GM03348 (cell line): ENCODE measurements at places on chromosomes 7 and 10.

- DNase-seq, result no peak
These were observed 32.4 kb downstream of the BLVRA start for GRCh38 chr7:43790834-43791233.

DNA sequence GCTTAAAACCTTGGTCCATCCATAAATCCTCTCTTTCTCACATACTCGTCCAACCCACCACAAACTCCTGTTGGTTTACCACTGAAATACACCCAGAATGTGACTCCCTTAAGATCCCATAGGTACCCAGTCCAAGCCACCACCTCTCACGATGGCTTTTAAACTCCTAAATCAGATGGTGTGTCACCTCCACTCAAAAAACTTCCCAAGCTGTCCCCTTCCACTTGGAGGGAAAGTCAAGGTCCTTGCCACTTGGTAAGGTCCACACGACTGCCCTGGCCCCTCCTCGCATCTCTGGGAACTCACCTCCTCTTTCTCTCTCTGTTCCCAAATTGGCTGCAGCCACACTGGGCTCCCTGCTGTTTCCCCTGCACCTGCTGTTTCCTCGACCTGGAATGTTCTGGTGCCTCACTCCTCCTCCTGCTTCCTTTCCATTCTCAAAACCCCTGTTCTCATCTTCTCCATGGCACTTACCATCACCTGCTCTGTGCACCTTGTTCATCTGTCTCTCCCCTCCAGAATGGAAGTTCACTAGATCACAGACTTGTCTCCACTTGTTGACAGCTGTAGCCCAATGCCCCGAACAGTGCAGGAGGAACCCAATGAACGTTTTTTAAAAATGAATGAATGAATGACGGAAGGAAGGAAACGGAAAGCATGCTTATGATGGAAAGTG, 23.0 kb downstream of the ZFAND2A start:
- no peak for DNase-seq

DNA sequence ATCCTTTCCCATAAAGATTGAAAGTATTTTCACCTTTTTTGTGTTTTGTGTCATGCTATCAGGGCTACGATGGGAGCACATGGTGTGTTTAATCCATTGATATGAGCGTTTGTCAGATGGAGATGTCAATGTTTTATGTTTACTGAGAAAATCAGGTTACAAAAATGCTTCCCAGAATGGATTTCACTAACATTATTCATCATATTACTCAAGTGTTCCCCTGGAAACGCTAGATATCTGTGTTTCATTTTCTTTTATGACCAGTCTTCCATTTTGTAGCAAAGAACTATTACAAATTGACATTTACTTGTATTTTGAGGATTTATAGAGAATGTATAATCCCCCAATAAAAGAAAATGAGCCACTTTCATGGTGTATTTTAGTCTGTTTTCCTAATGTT, 293.5 kb upstream of the AKR1E2 start:
- DNase-seq, result peak; percentile 69

- DNase-seq, result no peak
These were observed 18.9 kb upstream of the MYL7 start for GRCh38 chr7:44159824-44160630.

- no peak for DNase-seq
These were observed 1.8 kb downstream of the TLX1 start for GRCh38 chr10:101132636-101133473.

GRCh38 chr7:92625617-92626016, 35.4 kb upstream of the FAM133B start:
- no peak for DNase-seq

GRCh38 chr7:84193747-84194146, 842 bp downstream of the SEMA3A start:
- no peak for DNase-seq

GRCh38 chr10:33612551-33612950, 278.1 kb upstream of the NRP1 start:
- peak; percentile 81 for DNase-seq

DNA sequence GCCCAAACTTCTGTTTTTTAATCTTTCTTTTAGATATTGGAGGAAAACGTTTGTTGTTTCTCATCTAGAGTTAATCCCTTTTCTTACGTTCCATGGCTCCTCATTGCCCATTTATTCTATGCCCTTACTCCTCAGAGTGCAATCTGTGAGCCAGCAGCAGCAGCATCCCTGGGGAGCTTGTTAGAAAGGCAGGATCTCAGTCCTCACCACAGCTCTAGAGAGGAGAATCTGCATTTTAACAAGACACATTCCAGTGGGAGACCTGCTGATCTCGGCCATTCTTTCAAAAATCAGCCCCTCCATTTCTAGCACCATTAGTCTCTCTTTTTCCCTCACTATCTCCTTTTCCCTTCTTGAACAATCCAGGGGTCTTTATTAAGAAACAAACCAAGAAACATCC, 84.4 kb upstream of the NOBOX start:
- no peak for DNase-seq

DNA sequence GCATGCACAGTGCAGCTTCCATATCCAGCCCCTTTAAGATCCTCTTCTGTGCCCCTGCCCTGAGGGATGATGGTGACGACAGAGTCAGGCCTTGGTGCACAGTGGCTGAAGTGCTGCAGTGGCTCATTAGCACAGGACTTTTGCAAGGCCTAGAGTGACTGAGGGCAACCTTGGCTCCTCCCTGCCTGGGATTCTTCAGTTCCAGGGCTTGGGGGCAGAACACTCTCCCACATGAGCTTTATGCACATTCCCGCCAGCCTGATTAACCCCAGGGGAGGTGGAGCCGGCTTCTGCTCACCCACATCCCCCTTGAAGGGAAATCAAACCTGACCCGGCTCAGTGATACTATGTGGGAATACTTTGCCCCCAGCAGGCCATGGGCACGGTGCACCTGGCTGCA, 253.4 kb downstream of the GALNT17 start:
- no peak for DNase-seq

GRCh38 chr7:115019882-115020605, 98.2 kb downstream of the MDFIC start:
- DNase-seq, result no peak

- no peak for DNase-seq
These were observed 716.7 kb downstream of the CCSER2 start for GRCh38 chr10:85045046-85045445.

DNA sequence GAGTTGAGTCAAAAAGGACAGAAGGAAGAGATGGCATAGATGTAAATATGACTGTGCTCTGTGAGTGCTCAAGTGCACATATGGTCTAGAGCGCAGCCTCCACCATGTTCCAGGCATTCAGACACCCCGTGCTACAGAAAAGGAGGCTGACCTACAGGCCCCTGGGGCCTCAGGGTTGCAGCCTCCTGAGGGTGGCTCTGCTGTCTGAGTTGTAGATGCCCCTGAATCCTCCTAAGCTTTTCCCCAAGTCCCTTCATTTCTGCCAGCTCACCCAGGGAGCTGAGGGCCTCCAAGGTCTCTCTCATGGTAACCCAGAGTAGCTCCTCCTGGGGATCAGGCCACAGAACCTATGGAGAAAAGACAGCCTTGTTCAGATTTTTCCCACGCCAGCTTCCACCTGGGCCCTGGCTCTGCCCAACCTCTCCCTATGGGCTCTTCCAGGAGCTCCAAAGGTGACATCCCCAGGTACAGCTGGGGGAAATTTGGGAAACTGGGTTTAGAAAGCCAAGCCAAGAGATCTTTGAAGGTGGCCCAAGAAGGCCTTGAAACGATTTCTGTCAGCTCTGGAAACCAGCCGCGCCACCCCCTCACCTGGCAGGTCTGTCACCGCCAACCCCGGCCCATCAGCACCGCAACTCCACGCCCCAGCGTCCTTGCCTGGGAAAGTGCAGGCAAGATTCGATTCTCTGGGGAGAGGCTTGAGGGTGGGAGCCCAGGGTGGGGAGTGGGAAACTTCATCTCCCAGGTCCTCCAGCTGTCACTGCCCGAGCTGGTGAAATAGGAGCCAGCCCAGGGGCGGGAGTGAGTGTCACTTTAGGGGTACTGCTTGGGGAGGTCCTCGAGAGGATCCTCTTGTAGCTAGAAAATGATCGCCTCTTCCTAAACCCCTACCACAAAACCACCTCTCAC, 2.4 kb downstream of the ZNF467 start:
- DNase-seq, result no peak

DNA sequence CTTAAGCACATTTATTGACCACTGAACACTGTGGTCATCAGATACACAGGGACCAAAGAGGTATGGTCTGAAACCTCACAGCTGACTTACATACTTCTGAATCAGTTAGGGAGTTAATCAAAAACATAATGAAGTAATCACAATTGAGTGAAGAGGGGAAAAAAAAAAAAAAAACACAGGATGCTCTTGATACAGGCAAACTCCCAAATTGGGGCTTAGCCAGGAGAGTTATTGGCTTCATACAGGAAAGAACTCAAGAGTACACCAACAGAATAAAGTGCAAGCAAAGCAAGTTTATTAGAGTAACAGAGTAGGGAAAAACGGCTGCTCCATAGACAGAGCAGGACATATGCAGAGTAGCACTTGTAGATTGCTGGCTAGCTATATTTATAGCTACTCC, 917.0 kb downstream of the CNTNAP2 start:
- DNase-seq, result no peak

DNA sequence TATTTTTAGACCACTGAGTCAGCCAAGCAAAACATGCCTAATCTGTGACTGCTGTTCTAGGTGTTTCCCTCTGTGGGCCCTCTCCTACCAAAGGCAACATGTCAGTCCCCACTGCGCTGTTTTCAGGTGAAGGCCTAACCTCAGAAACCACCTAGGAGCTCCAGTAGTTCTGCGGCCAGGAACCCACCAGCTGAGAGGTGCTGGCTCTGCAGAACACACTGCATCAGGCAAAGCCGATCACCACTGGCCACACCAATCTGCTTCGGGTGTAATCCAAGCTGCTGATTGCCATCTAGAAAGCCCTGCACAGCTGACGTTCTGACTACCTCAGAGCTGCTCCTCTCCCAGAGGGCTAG, 14.9 kb downstream of the CAMK2G start:
- no peak for DNase-seq

DNA sequence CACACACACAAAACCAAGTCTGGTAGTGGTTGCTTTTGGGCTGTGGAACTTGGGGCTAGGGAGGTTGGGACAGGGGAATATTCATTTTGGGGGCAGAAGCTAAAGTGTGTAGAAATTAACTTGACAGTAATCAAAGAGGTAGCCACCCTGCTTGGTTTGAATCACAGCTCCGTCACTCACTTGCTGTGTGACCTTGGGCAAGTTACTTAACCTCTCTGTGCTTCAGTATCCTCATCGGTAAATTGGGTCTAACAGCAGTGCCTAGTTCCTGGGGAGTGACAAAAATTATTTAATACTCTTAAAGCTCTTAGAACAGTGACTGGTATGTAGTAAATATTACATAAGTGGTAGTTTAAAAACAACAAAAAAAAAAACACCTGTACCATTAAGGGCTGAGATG, 489.8 kb downstream of the SDK1 start:
- DNase-seq, result no peak

- DNase-seq, result peak; percentile 60
These were observed 8.0 kb downstream of the RSU1 start for GRCh38 chr10:16809074-16809718.

GRCh38 chr7:786472-787255, 45.6 kb upstream of the SUN1 start:
- peak; percentile 93 for DNase-seq

DNA sequence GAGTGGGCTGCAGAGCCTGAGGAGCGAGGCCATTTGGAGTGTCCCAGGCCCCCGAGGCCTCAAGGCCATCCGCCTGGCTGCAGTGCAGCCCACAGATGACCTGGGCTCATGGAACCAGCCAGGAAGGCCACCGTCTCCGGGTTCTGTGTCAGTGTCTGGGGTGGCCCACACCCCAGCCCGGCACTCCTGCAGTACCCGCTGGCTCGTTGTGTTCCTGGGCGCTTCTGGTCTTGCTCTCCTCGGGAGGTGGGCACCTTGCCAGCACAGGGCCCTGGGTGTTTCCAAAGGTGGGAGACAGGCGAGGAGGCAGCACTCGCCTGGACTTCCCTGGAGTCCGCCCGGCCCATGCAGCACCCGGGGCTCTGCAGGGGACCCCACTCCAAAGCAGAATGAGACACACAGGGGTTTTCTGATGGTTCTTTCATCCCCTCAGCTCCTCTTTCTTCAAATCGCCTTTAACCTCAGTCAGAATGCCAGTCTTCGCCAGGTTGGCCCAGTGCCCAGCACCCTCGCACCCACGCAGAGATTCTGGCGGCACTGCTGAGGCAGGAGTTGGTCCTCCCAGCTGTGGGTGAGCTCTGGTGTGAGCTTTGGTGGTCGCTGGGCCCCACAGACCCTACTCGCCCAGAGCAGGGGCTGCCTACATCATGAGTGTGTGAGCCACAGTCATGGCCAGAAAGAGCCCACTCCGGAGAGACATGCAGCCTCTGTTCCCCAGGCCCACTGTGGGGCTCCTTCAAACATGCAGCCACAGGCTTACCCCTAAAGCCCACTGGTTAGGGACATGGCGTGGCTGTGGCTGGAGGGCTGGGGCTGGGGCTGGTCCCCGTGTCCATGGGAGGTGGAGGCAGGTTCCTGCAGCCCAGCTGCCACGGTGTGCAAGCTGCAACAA, 155.7 kb downstream of the EBF3 start:
- no peak for DNase-seq

DNA sequence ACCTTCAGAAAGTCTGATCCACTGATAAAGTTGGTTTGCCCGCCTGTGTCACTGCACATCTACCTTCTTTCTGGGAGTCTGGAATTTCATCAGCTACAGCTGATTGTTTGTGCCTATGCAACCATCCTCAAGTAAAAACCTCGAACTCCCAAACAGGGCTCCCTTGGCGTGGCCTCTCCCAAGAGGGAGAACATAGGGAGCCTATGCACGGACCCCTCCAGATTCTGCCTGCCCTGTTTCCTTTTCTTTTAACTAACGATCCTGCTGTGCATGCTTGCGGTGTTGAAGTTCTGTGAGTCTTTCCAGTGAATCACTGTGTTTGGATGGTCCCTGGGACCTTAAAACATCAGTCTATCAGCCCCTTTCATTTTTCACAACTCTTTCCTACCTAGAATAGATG, 226.9 kb upstream of the SEMA3D start:
- DNase-seq, result no peak

DNA sequence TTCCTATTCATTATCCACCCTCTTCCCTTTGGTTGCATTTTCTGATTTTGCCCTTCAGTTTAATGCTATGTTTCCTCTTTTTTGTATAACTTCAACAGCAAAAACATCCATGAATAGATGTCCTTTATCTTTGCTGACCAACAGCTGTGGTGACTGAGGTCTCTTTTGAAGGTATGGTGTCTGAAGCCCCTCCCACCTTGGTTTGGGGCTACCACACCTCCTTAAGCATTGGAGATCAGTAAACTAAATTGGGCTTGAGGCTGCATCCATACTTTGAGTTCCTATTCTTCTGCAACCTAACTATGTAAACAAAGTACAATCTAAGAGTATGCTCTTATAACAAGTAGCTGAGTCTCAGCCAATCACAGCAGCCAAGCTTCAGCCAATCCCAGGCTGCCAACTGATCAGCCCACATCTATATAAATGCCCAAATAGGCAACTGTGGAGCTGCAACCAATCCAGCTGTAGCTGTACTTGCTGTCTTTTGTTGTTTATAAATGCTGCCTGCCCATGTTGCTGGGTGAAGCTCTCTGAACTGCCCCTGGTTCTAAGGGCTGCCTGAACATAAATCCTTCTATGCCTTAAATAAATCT, 69.4 kb upstream of the PDLIM1 start:
- DNase-seq, result no peak
